Right lobe of liver (tissue), 6 donors: ENCODE measurements at places on chromosomes 6 and 20. TPM values are rescaled to one million over a fixed set of nuclear protein-coding genes. Genes with fewer than 3 reads are reported as not detected.

GRCh38 chr6:72640615-72640930 is 18.7 kb downstream of the KCNQ5 start:
- no peak overlapping the region for H3K4me3 ChIP-seq
- no peaks in the 10 kb centered on the region for H3K4me1 ChIP-seq
- no peak overlapping the region for H3K27ac ChIP-seq
- H3K27me3 ChIP-seq, result no peaks in the 10 kb centered on the region
- DNase-seq, result no peak

- H3K4me1 ChIP-seq, result no peaks in the 10 kb centered on the region
- H3K4me3 ChIP-seq, result no peak overlapping the region
- peak overlapping the region; percentile 1 for H3K27ac ChIP-seq
- no peaks in the 10 kb centered on the region for H3K36me3 ChIP-seq
These were observed 87.4 kb downstream of the NOL4L start for GRCh38 chr20:32497589-32498224.

DNA sequence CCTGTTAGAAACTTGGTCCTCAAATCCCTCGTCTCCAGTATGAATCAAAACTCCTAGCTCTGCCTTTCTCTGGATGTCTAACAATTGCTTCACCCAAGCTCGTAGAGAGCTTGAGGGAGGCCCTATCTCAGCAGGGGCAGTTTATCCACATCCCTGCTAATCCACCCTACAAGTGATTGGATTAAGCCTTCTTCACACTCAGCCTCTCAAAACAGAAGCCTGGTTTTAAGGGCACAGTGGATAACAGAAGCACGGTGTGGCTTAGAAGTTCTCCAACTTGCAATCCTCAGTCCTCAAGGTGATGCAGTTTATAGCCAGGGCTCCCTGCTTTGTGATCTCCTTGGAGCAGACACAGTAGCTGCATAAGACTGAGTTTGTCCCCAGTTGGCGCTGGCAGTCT is 383.9 kb downstream of the KIF16B start:
- H3K27me3 ChIP-seq, result no peaks in the 10 kb centered on the region
- no peak for DNase-seq
- H3K36me3 ChIP-seq, result no peaks in the 10 kb centered on the region
- H3K4me1 ChIP-seq, result no peaks in the 10 kb centered on the region

PARD6B gene
- 10.4 TPM for total RNA-seq

SLC25A27 gene
- total RNA-seq, result 21.0 TPM
